Cerebellar nuclear complex (tissue), 1 donor: ENCODE measurements at places on chromosomes 3 and 15.

DNA sequence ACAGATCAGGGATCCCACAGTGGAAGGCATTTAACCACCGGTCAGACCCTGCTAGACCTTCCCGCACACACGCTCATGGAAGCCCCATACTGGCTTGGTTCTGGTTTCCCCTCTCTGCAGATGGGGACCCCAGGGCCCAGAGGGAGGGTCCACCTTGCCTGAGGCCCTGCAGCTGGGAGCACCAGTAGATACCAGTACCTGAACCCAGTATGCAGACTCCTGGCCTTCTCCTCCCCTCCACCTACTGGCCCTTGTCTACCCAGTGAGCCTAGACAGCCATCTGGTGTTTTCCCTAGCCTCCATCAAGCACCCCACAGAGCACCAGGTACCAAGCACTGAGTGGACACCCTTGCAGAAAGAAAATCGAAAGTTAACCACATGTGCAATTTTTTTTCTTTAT is 65.1 kb downstream of the MEGF11 start:
- no peak for DNase-seq

DNA sequence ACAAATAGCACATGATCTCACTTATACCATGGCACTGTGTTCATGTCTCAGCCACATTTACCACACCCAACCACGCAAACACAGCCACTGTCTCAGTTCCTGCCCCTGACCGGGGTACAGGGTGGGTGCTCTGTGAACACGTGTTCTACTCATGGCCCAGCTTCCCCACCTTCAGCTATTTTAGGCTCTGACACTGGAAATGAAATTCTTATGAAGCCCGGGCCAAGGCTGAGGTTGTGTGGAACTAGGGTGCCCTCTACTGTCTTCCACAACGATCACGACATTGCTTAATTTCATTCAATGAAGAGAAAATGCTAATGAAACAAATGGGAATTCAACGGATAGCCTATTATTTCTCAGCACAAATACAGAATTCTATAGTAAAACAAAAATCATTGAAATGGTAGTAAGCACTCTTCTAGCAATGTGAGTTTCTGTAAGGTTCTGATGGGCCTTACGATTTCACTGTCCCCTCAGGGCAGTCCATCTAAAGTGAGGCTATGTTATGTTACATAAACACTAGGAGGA is 2.1 kb upstream of the GABRA5 start:
- DNase-seq = no peak

DNA sequence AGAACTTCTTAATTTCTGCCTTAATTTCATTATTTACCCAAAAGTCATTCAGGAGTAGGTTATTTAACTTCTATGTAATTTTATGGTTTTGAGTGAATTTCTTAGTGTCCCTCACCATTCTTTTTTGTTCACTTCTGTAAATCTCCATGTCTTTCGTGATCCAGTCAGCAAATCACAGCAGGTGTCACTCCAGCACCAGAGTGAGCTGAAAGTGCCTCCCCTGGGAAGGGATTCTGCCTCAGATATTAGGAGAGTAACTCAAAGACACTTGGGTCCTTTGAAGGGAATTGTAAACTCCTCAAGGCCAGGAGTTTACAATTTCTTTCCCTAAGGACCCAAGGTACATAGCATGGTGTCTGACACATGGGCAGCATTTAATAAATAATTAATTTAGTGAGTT is 207.6 kb upstream of the AZI2 start:
- DNase-seq = no peak

GRCh38 chr3:150613709-150614480 is 10.8 kb downstream of the SELENOT start:
- DNase-seq = no peak

- DNase-seq = no peak
These were observed 135.3 kb downstream of the DIPK2A start for GRCh38 chr3:144106970-144107369.

- DNase-seq = no peak
These were observed 314.2 kb downstream of the LPP start for GRCh38 chr3:188468196-188468595.

DNA sequence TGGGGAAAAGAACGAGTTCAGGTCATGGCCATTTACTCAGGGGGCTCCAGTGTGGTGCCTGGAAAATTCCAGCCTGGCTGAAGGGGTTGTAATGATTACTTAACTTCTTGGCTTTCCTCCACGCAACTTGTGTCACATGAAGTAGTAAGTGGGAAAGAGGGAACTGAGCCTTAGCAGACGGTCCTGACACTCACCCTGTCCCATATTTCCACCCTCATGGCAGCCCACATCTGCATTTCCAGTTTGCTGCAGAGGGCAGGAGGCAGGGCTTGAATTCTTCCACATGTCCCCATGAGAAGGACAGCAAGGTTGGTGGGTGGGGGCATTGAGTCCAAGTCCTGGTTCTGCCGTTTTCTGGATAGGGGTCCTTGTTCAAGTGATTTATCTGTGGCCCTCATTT is 7.8 kb upstream of the CAMP start:
- no peak for DNase-seq

DNA sequence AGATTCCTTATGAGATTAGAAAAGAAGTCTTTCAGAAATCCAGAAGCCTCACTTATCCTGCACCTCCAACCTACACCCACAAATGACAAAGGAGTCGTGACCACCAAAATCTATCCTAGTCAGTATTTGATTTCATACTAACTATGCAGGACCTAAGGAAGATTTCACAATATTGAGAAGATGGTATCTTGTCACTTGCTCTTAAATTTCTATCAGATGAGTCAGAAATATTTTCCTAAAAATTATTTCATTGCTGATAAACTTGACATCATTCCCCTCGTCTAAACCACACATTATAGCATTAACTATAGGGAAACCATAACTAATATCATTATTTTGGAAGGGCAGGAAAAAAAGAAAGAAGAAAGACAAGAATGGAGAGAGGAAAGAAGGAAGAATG is 138.0 kb upstream of the THBS1 start:
- DNase-seq = no peak

GRCh38 chr15:68409736-68410370 is 22.1 kb downstream of the ITGA11 start:
- no peak for DNase-seq

GRCh38 chr3:108505811-108506210 is 4.6 kb downstream of the MYH15 start:
- no peak for DNase-seq
